ENCODE measurements at places on chromosomes 7 and 10.

DNA sequence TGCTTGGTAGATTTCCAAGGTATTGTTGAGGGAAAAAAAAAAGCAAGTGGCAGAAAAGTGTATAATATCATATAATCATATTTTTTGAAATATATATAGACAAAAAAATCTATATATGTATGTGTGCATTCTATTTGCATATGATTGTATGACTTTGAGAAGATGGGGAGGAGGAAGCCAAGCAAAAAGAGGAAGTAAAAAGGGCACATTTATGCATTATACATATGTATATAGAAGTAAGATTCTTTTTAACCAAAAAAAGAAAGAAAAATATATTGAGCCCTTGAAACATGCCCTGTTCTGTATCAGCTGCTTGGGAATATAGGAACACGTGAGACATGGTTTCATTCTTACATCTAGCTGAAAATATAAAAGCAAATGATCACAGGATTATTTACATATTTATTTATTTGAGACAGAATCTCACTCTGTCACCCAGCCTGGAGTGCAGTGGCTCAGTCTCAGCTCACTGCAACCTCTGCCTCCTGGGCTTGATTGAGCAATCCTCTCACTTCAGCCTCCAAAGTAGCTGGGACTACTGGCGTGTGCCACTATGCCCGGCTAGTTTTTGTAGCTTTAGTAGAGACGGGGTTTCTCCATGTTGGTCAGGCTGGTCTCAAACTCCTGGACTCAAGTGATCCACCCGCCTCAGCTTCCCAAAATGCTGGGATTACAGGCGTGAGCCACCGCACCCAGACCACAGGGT lies 18.0 kb upstream of the SLF2 start:
- no peak for DNase-seq

DNA sequence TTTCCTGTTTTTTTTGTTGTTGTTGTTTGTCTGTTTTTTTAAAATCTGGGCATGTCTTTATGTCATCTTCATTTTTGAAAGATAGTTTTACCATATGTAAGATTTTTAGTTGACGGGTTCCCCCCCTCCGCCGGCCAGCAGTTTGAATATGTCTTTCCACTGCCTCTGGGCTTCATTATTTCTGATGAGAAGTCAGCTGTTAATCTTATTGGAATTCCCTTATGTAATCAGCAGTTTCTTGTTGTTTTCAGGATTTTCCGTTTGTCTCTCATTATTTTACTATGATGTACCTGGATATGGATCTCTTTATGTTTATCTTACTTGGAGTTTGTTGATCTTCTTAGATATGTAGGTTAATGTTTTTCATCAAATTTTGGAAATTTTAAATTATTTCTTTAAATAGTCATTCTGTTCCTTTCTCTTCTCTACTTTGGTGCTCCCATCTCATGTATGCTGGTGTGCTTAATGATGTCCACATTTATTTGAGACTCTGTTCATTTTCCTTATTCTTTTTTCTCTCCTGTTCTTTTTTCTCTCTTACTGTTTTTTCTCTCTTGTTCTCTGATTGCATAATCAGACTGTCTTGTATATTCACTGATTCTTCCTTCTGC lies 9.7 kb downstream of the EXOC6 start:
- no peak for DNase-seq

GRCh38 chr10:48670978-48671913 lies 13.4 kb upstream of the WDFY4 start:
- DNase-seq, result no peak

GRCh38 chr10:5364890-5365338 lies at the start of gene UCN3:
UCN3 (plus strand) TSS chr10:5364966; CDS start chr10:5373721, 8,755 bp downstream.
- peak; percentile 1 for DNase-seq

GRCh38 chr10:67175354-67175753 lies 249.5 kb downstream of the LRRTM3 start:
- DNase-seq, result no peak

DNA sequence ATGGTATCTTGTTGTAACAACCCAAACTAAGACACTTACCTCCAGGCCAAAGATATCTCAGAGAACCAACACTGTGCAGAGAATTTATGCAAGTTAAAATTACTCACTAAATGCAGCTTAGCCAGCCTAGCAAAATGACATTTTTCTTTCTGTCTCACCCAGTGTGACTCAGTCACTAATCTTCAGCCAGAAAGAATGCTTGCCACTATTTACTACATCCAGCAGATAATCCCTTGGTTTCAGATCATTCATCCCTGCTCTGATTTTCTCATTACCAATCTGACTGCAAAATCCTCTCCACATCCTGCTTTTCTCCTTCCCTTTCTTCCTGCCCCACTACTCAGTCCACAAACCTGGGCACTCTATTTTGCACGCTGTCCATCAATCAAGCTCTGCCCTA lies 93.5 kb upstream of the NEBL start:
- DNase-seq, result no peak

- no peak for DNase-seq
These were observed 6.1 kb downstream of the IQUB start for GRCh38 chr7:123528265-123528664.

DNA sequence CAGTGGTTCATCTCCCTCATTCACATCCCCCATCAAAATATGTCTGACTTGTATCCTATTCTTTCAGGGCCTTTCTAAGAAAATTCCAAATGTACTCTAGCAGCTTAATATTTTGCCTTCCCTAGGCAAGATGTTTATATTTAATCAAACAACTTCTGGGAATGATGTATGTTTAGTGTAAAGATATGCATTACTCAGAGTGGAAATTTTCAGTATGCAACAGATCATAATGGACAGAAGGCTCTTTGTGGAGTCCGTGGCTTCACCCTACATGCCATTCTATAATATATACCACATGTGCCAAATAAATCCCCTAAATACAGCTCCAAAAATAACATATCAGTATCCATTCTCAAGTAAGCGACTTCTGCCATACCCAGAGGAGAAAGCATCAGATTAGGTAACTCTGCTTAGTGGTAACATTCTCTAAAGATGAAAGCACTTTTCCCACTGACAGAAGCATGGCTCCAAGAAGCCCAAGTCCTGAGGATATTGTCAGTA lies 316.6 kb downstream of the KCNMA1 start:
- DNase-seq, result no peak

GRCh38 chr10:55220975-55221374 lies 419.9 kb upstream of the PCDH15 start:
- DNase-seq, result no peak

- DNase-seq, result no peak
These were observed 9.9 kb downstream of the VIM start for GRCh38 chr10:17237915-17238444.

DNA sequence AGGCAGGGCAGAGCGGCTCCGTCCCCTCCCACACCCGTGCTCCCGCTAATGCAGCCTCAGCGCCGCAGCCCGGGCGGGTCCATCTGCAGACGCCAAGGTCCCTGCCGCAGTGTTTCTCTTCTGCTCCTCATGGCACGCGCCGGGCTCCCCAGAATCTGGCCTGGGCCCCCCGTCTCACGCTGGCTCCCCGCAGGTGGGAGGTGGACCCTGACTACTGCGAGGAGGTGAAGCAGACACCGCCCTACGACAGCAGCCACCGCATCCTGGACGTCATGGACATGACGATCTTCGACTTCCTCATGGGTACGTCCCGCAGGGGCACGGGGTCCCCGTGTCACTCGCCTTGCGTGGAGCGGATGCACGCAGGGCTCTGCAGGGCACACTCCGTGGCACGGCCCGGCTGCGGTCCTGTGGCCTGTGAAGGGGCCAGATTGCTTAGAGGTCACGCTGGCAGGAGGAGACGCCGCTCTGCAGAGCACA lies 33.5 kb upstream of the FOXL3 start:
- DNase-seq, result no peak

GRCh38 chr10:132534391-132535064 lies 3.1 kb upstream of the INPP5A start:
- no peak for DNase-seq

DNA sequence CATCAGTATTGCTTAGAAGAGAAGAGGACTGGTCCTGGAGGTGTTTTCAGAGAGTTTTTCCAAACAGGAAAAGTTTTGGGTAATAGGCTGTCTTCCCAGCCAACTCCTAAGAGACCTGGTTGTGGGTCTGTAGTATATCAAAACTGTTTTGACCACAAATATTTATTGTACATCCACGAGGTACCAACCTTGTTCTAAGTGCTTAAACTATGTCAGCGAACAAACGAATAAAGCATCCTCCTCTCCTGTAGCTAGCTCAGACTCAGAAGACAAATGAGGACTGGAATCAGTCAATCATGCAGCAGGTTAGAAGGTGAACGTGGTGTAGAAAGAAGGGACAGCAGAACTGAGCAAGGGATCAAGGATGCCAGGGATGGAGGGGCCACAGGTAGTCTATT lies 61.6 kb upstream of the MKI67 start:
- no peak for DNase-seq

GRCh38 chr10:127919418-127920271 lies 12.7 kb downstream of the PTPRE start:
- DNase-seq, result no peak

GRCh38 chr10:54745436-54745835 lies 55.6 kb downstream of the PCDH15 start:
- DNase-seq, result no peak

DNA sequence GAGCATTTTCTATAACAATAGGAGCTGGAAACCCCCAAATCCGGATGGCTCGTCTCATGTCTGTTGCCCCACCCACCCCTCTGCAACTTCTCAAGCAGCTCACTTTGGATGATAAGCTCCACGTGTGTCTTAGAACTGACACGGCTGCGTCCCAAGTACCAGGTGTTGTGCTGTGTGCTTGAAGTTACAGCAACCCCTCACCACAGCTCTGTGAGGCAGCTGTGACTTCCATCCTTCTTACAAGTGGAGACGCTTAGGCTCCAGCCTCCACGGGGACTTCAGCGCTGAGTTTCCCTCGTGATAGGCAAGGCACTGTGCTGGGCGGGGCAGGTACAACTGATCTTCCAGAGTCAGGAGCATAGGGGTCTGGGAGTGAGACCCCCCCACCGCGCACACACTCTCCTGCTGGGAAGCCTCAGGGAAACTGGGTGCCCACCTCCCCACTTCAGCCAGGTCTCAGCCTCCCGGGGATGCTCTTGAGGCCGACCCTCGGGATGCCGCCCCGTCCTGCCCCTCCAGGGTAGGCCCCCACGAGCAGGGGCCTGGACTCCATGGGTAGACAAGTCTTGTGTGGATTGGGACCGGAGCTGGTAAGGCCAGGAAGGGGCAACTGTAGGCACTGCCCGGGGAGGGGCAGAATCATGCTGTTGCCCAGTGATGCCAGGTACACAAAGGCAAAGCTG lies 31.4 kb downstream of the EN2 start:
- no peak for DNase-seq

DNA sequence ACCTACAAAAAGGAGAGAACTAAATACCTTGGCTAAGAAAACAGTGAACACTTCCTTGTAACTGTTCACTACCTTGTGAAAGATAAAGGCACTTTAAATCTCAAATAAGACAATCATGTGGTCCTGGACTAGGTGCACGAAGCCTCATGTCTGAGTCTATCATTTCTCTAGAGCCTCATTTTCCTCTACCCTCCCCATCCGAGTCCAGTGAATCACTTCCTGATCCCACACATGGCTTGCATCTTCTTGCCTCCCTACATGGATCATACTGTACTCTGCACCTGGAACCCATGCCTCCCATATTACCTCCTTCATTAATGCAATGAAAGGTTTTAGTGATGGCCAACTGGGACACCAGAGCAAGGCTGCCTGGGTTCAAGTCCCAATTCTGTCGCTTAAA lies 34.5 kb downstream of the SNX10 start:
- DNase-seq, result no peak

DNA sequence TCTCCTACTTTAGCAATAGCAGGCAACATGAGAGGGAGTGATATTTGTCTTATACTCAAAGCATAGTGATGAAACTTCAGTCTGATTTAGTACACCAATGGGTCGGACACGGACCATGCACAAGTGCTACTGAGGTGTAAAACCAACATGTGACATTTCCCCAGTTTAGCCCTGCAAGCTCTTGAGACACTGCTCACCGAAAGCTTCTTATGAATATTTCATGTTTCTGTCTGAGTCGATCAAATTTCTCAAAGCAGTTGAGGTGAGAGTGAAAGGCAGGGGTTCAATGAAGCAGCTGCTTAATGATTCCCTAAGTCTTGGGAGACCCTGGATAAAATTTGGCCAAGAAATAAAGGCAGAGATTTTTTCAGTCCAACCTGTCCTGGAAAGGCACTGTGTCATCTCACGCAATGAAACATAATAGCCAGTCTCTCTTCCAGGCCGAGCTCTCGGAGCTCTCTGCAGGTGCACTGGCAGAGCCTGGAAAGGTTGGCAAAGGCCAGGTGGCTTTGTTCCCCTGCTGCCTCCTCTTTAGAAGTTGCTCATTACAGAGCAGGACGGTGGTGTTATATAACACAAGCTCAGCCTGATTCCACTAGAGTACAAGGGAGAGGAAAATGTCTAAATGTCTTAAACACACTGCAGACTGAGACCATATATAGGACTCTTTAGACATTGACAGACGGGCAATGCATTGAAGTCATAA lies 33.9 kb upstream of the XPNPEP1 start:
- DNase-seq, result no peak

DNA sequence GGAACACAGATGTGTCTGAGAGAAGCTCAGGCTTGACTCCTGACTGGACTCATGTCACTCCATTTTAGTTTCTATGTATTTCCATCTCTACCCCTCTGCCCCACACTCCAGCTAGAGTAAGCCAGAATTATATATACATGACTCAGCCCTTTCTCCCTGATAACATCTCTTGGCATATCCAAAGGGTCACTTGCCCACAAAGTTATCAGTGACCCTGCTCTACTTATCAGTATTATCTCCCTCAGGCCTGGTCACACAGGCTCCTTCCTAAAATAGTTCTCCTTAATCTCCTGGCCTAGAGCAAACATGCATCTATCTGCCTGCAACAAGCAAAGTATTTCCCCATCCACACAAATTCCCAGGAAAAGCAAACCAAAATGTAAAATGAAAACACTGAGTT lies 598.3 kb downstream of the SUGCT start:
- DNase-seq, result no peak

GRCh38 chr7:137718355-137718754 lies 128.4 kb downstream of the DGKI start:
- no peak for DNase-seq

- no peak for DNase-seq
These were observed 121.4 kb downstream of the RNF133 start for GRCh38 chr7:122577449-122578003.

DNA sequence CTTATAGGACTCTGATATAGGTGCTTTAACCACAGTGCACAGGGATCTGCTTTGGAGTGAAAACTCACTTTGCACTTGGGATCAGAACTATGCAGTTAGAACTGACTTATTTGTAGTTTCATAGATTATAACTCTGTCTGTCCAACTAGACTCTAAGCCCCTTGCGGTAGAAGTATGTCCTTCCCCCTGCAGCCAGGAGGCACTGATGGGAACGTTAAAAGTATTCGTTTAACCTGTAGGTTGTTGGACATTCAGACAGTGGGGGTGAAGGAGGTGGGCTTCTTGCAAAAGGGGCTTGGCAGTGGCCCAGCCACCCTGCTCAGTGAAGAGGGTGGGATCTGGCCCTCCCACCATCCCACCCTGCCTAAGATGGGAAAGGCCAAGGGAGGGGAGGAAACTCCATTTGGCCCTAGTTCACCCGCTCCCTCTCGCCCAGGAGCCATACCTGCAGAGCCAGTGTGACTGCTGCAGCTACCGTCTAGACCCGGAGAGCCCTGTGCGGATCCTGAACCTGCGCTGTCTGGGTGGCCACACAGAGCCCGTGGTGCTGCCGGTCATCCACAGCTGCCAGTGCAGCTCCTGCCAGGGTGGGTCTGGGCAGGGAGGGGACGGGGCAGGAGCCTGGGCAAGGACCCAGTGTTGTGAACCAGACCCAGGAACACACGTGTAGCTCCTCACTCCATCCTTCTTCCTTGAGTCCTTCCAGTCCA lies 5.7 kb upstream of the ZNF862 start:
- DNase-seq, result no peak

All from COR-L47 (cell line).